Left kidney (tissue), 8 donors: ENCODE measurements at places on chromosomes 3 and 15. TPM values are rescaled to one million over a fixed set of nuclear protein-coding genes. Genes with fewer than 3 reads are reported as not detected.

The C3orf85 gene
- 17.9 TPM for polyA plus RNA-seq

The ROBO2 gene
- polyA plus RNA-seq = 106 TPM

The LRRN1 gene
- 23.4 TPM for polyA plus RNA-seq

The EDEM1 gene
- 25.7 TPM for polyA plus RNA-seq

DNA sequence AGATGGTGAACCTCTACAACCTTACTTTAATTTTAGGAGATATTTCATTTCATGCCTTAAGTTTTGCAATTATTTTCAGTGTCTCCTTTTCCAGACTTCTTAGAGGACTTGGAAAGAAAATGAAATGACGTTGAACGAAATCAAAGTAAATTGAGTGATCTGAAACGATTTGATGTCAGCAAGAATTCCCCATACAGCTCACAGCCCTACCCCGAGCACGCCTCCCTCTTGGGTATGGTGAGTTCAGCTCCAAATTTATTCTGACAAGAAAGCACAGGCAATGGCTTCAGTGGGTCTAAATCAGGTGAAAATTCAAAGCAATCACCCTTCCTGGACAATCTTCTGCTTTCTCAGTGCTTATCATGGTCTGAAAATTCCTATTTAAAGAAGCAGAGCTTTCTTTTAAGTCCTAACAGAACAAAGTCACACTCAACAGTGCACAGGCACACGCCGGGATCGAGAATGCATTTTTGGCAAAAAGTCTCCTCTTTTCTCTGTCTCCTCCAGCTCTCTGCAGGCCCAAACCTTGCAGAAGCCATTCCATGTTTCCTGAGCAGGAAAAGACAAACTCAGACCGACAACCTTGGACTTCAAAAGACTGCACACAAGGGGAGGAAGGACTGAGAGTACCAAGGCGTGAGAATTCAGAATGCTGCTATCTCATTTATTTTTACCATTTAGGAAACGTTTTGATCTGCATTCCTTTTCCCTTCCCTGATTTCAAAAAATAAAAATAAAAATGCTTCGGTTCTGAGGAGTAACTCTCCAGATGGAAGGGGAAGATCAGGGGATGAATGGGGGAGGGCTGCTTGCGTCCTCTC lies 72.0 kb downstream of the CCNL1 start:
- no peak for DNase-seq

- no peak for DNase-seq
Measured at GRCh38 chr15:85383470-85384148, 3.2 kb downstream of the AKAP13 start.

GRCh38 chr3:191238321-191238817 lies 39.3 kb downstream of the OSTN start:
- DNase-seq = no peak

DNA sequence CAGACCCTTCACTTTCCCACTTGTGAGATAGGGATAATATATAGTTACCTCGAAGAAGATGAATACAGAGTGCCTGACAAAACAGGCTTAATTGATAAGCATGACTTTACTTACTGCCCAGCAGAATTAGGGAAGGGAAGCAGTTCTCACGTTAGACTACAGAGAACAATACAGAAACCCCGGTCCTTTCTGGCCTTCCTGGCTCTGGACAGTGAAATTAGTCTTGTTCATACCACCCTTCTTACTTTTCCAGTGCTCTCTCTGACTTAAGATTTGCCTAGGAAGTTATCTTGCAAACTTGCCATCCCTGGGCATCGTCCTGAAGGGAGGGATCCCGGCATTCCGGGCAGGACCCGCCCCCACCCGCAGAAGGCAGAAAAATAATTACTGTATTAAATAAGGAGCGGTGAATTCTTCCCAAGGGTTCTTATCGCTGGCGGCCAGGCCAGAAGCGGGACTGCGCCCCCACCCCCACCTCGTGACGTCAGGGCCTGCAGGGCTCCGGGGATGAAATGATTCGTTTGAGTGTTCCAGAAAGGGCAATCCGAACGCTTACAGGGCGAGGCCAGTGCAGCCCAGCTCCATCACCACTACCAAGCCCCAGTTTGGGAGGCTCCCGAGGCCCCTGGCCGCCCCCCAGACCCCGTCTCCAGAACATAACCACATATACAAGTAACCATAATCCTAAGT lies 8.4 kb downstream of the SOX2 start:
- DNase-seq = no peak

- DNase-seq = no peak
Measured at GRCh38 chr3:85584779-85585356, 626.1 kb downstream of the CADM2 start.

GRCh38 chr3:52784931-52785590 lies 7.7 kb downstream of the ITIH1 start:
- no peak for DNase-seq

- no peak for DNase-seq
Measured at GRCh38 chr3:113536627-113537101, 4.3 kb downstream of the SIDT1 start.

DNA sequence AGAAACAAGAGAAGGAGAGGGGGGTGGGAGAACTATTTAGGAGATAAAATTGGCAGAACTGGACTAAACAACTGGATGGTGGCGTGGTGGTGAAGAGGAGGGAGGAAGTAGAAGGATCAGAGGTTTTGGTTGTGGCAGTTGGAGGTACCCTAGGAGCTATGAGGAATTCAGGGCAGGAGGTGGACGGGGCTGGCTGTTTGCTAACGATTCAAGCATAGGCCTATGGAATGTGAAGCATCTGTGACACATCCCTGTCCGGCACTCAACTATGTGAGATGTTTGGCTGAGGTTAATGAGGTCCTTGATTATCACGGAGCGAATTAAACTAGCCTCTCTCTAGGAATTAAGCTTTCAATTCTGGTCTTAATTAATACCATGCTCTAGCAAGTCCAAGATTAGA lies 13.5 kb downstream of the TARS3 start:
- no peak for DNase-seq

DNA sequence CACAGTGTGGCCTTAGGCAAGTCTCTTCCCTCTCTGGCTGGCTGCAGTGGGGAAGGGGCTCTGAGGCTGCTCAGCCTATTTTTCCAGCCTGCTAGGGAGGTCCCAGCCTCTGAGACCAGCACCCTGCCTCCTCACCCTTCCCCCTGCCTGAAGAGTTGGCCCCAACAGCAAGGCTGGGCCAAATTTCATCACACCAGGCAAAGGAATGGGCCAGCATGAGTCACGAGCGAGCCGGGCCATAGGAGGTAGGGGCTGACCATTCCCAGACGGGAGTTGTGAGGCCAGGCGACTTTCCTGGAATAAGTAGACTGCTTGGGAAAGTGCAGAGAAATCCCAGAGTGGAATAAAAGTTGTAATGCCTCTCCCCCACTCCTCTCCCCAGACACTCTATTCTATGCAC lies 5.7 kb upstream of the FBLN2 start:
- no peak for DNase-seq

DNA sequence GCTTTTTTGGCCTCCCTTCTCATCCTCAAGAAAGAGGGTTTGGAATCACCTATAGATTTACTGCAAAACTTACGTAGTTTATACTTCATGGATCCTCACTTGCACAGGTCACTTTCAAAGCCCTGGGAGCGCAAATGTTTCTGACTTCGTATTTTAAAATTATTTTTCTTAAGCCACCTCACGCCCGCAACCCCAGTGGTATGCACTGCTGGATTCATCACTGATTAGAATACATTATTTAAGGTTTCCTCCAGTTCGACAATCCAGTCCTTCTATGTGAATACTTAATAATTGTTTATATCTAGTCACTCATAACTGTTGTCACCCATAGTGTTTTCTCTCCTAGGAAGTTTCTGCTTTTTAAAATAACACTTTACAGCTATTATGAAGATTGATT lies 339.9 kb downstream of the CHL1 start:
- DNase-seq = no peak

DNA sequence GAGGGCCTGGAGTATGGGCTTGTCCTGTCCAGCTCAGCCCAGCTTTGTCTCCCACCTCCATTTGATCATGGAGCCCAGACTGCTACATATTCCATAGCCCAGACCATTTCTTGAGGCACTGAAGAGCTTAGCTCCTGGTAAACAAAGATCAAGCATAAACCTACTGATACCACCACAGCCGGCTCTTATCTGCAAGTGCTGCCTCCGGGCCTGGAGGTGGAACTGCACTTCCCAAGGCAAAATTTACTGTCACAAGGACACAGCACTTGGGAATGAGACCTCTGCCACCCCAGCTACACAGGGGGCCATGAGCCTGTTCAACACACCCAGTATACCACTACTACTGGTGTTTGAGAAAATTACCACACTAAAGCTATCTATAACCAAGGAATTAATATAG lies 53.7 kb upstream of the PLSCR5 start:
- DNase-seq = no peak

DNA sequence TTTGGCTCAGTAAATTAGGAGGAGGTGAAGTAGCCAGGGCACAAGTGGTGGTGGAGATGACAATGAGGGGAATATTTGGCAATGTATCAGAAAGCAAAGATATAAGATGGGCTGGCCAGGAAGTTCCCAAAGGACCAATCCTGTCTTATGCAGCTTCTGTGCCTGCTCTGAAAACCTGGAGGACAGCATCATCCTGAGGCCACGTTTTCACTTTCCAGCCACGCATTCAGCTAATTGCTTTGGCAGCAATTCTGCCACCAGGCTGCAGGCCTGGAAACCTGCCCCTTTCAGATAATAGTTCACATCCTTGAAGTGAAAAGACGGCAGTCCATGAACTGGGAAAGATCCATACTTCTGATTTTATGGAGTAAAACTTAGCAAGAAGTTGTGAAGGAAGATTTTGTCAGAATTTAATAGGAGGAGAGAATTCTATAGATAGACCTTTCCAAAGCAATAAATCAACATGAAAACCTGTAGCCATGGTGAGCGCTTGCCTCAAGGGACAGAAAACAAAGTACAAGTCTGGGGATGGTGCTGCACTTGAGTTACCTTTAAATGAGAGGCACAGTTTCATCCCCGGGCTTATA lies 682.5 kb downstream of the GRM7 start:
- DNase-seq = no peak

DNA sequence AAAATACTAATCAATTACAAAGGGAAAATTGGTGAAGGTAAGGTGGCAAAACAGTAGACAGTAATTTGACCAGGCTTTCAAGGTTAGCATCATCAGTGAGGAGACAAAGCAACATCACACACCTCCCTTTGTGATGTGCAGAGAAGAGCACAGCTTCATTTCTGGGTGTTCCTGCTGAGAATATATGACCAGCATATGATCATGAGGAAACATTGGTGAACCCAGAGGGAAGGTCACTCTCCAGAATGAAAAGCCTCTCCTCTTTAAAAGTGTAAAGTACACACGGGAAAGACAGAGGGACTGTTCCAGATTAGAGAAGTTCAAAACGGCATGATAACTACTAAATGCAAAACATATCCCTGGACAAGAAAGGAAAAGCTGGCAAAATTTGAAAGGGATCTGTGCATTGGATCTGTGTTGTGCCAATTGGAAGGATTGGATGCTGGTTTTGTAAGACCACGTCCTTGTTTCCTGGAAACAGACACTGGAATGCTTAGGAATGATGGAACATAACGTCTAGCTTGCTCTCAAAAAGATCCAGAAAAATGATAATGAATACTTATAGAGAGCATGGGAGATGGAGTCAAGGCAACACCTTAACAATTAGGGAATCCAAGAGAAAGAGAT lies 80.6 kb upstream of the MITF start:
- no peak for DNase-seq

DNA sequence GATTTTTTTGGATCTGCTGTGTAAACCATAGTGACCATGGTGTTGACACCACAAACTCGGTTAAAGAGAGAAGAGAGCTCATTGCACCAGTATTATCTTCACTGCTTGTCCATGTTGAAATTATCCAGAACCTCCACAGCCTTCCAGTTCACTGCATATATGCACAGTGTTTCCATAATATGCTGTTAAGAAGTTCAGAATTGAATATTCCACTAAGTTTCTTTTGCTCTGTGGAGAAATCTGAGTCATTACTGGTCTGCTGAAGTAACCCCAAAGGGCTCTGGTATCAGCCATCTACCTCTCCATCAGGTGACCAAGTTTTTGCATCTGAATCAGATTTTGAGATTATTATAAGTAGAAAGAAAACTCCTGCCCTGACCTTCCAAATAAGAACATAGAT lies 143.5 kb downstream of the LRRC3B start:
- DNase-seq = no peak

DNA sequence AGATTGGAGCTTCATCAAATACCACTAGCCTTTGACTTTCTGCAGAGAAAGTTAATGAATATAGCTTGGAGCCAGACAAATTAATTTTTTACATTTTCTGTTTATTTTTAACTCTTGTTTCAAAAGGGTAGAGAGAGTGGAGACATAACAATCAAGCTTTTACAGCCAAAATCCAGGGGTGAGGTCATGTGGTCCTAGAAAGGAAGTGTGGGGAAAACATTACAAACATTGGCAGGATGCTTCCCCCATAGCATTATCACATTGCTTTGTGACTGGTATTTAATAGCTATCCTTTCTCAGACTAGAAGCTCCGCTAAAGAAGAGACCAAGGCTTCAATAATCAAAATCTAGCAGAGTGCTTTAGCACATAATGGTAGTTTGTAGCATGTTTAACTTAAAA lies 46.4 kb upstream of the PHLDB2 start:
- DNase-seq = no peak

DNA sequence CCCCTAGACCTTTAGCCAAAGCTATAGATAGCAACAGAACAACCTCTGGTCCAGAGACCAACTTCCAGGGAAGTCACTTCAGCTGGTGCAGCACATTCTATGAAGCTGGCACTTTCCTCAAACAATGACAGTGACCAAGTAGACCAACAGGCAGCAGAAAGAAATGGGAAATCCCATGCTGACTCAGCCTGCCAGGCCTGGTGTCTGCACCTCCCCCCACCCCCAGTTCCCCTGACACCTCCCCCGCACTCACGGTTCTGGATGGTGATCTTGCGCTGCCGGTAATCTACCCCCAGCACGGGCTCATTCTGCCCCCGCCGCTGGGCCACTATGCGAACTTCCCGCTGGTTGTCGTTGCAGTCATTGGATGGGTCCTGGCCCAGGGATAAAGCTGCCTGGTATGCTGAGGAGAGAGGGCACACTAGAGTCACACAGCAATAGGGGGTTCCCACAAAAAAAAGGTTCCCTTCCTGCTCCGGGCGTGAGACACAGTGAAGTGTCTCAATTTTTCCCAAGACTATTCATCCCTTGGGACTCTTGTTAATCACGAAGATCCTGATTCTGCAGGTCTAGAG lies 17.0 kb downstream of the ILDR1 start:
- DNase-seq = no peak

DNA sequence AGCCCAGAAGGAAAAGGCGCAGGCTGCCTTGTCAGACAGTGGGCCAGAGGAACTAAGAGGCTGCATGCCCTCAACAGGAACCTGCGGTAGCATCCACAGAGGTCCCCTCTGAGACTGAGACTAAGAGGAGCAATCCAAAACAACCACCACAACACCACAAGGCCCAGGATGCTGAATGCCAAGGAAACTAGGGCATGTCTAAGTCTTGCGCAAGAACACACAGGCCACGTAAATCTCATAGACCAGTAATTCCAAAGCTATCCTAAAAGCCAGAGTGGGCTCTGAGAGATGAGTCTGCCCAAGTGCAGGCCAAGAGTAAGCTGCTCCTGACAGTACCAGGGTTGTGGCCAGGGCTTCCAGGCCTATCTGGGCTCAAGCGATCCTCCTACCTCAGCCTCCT lies 12.9 kb downstream of the MON1A start:
- DNase-seq = no peak
